Caudate nucleus (tissue), 63 donors: ENCODE measurements at places on chromosomes 7 and 10.

DNA sequence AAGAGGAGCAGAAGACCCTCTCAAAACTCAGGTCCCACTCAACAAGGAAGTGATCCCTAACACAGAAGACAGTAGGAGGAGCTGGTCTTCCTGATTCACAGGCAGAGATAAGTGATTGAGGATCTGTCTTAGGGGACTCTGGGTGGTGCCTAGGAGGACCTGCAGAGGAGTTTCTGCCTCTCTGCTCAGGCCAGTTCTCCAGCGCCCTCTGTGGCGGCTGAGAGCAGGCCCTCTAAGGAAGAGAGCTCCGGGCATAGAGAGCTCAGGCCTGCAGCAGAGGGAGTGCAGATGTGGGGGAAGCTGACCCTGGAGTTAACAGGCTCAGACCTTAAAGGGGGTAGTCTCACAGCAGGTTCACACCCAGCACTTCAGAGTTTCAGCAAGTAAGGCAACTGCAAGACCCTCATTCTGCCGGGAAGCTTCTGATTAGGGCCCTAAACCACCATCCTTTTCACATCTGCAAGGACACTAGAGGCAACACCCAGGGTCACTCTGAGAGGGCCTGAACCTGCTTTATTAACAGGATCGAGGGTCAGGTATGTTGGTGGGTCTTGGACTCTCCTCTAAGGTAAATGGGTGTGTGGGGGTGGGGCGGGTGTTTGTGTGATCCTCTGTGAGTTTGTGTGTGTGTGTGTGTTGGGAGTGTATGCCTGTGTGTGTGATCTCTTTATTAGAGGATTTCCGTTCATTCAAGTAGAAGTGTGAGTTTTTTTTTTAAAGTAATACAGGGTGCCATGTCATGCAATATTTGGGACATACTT is 57.6 kb upstream of the TARP start:
- DNase-seq = no peak

DNA sequence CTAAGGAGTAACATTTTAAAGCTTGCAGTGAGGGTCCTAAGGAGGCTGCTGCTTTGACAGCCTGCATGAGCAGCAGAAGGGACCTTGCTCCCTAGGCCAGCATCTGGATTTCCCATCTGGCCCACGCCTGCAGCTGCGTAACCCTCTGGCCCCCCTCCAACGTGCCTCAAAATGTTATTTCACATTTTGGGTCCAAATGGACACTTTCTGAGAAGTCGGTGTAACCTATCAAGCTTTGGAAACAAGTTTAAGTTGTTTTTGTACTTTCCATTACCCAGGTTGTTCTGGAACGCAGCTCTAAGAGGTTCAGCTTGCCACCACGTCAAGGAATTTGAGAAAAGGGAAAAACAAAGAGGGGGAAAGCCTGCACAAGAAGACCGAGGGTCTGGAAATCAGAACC is 338.3 kb downstream of the KCNMA1 start:
- no peak for DNase-seq

DNA sequence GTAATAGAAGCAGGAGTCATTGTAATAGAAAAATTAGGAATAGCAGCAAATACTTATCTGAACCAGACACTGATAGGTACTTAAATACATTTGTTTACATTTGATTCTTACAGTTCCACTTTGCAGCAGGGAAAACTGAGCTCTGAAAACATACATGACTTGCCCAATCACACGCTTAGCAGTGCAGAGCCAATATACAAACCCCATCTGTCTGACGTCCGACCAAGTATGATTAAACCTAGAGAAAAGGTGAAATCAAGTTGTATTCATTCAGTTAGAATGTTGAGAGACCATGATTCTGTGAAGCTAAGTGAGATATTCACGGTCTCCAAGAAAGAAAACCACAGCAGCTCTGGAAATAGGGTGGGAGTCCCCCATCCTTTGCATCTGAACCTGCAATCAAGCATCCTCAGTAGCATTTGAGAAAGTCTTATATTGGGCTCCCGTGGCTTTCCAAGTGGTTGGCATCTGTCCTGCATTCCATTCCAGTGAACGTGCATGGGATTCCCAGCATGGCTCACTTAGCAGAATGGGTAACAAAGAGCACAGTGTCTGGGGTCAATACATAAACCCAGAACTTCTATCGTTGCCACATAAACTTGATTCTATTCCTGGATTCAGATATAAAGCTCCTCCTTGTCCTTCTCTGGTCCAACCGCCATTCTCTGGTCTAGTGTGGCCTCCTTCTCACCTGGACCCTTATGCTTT is 148.7 kb upstream of the RSU1 start:
- DNase-seq = no peak

DNA sequence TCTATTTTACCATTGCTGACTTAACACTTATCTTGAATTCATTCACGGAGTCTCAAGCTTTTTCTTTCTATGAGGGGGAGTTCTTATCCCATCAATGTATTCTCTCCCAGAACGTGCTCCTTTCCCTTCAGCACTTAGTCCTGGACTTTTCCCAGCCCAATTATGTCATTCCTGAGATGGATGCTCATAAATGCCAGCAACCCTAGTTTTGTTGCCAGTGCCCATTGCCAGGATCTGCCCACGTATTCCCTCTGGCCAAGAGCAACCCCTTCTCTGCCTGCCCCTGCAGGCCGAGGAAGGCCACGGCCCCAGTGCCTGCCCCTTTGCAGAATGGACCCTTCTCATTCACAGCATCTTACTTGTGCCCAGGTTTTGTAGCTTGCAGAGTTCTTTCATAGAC is 67.4 kb upstream of the PPP1R3C start:
- no peak for DNase-seq

DNA sequence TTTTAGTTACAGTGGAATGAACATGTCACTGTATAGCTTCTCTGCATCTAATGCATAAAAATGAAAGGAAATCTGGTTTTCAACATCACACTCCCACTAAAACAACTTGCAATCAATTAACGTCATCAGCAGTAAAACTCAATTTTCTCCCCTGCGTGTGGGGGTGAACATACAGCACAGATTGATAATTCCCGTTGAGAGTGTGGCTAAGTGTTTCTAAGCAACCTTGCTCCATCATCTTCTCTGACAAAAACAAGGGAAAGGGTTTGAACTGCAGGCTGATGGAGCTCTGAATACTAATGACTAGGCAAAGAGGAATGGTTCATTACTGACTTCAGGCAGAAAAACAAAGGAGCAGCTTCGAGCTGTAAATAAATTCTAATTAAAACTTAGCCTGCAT is 238.3 kb downstream of the PARD3 start:
- DNase-seq = no peak

- DNase-seq = no peak
These were observed 109.4 kb upstream of the PDE1C start for GRCh38 chr7:32179567-32179966.
